Activated CD4-positive, alpha-beta T cell treated with anti-CD3 and anti-CD28 coated beads for 48 hours (primary cell): ENCODE measurements at places on chromosomes 3 and 15.

GRCh38 chr15:83991163-83991562 is 244.4 kb upstream of the GOLGA6L4 start:
- DNase-seq, result no peak

GRCh38 chr3:73471986-73472787 is 152.6 kb downstream of the PDZRN3 start:
- DNase-seq, result no peak

GRCh38 chr15:101517504-101517903 is 28.0 kb upstream of the PCSK6 start:
- DNase-seq, result no peak

DNA sequence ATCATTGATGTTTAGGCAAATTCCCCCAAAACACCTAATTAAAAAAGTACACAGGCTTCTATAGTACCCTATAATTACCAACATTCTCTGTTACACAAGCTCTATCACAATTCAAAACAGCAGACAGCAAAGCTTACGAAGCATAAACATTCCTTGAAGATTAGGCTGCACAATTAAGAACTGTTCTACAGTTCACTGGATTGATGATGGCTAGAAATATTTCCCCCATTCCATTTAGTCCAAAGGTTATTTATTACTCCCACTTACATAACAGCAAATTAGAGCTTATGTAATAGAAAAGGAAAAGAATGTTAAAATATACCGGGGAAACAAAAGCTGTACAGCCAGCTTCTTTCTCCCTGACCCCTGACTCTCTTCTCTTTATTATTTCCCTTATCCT is 49.3 kb downstream of the UACA start:
- no peak for DNase-seq

DNA sequence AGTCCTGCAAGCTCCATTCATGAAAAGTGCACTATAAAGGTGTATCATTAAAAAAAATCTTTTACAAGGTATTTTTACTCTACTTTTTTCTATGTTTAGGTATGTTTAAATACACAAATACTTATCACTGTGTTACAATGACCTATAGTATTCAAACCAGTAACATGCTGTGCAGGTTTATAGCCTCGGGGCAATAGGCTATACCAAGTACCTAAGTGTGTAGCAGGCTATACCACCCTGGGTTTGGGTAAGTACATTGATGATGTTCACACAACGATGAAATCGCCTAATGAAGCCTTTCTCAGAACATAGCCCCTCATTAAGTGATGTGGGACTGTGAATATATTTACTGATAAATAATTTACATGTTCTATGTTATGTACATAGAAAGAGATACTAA is 104.6 kb downstream of the ATP1B3 start:
- no peak for DNase-seq

GRCh38 chr15:67124111-67124510 is 58.7 kb downstream of the SMAD3 start:
- no peak for DNase-seq

DNA sequence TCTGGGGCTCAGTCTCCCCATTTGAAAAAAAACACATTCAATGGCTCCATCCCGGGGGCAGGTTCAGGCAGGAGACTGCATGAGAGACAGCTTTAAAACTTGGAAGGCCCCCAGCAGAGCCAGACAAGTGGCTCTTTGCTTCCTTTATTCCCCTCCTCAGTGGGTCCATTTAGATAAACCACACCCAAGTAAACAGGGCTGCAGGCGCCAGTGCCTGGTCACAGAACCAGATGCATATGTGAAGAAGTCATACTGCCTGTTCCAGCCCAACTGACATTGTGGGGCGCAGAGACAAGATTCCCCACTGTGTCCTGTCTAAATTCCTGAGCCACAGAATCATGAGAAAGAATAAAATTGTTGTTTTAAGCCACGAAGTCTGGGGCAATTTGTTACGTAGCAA is 9.0 kb downstream of the FBN1 start:
- no peak for DNase-seq

DNA sequence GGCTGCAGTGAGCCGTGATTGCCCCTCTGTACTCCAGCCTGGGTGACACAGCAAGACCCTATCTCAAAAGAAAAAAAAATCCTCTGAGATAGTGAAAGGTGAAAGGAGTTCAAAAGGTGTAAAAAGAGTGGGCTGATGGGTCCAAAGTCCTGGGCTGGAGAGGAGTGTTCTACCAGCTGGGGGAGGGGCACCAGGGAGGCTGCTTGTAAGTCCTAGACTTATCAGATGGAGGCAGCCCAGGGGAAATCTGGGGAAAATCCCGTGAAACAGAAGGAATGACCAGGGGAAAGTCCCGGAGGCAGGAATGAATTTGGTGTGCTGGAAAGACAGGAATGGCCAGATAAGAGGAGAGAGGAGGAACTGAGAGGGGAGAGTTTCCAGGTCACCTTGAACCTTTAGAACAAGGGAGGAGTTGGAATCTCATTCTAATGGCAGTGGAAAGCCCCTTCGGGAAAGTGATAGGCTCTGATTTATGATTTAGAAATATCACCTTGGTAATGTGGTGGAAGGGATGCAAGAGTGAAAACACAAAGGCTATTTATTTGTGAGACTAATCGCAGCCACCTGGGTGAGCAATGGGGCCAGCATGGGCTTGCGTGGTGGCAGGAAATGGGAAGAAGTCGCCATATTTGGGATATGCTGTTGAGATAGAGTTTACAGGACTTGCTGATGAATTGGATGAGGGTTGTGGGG is 23.4 kb upstream of the PPP4R2 start:
- no peak for DNase-seq

GRCh38 chr15:100902436-100903167 is 16.6 kb upstream of the LRRK1 start:
- no peak for DNase-seq

DNA sequence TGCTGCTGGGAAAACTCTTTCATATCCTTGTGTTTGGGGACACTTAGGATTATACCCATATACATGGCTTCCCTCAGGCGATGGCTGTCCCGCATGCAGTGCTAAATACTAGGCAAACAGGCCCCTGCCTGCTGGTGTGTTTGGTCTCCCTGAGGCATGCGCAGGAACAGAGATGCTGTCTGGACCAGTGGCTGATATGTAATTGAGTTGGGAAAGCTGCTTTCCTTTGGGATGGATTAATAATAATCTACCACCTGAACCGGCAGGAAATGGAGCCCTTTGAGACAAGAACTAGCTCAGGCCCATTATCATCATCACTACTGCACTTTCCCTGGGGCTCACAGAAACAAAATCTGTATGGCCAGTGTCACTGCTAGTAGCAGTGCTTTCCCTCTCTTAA is 18.0 kb downstream of the ZDHHC3 start:
- no peak for DNase-seq

DNA sequence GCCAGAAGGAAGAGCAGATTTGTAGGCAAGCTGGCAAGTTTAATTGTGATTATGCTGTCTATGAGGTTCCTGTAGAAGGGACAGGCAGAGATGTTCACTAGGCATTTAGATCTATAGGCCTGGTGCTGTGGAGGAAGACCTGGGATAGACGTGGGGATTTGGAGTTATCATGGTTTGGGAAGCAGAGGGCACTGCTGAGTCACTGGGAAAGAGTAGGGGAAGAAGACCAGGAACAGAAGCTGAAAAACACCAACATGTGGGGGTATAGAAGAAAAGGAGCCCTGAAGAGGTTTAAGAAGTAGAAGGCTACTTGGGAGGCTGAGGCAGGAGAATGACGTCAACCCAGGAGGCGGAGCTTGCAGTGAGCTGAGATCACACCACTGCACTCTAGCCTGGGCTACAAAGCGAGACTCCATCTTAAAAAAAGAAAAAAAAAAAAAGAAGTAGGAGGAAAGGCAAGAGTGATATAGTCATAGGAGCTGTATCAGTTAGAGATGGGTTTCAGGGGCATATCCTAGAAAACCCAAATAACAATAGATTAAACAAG is 19.3 kb downstream of the GRK7 start:
- peak; percentile 15 for DNase-seq

DNA sequence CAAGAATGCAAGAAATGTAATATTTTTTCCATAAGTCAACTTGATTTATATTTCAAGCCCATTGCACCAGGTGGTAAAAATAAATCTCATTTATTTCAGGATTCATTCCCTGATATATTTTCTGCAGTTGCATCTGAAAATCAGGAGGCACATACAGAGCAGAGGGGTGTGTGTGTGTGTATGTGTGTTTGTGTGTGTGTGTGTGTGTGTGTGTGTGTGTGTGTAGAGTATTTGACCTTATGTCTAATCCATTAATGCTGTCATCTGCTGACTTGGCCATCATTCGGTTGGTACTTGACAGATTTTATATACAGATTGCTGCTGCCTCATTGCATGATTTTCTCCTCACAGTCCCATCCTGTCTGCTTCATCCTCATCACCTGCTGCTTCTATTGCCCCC is 118.5 kb downstream of the SERPINI1 start:
- DNase-seq, result no peak

DNA sequence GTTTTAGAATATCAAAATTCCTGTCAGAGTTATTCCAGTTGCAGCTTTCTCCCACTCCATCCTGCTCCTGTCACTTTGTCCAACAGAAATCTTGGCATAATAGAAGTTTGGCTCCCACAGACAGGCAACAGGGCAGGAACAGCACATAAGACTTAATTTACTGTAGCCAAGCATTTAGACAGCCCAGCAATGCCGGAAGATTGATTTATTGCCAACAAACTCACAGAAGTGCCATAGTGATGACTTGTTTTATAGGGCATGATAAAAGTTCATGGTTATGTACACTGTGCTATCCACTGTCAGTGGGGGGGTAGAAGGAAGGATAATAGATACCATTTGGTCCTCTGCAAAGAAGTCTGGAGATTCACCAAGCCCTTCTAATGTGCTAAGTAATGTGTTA is 98.3 kb upstream of the CBLB start:
- no peak for DNase-seq

GRCh38 chr3:12479919-12480427 is 4.3 kb upstream of the TSEN2 start:
- DNase-seq, result peak; percentile 37

GRCh38 chr3:171718493-171719185 is 91.6 kb downstream of the PLD1 start:
- no peak for DNase-seq

DNA sequence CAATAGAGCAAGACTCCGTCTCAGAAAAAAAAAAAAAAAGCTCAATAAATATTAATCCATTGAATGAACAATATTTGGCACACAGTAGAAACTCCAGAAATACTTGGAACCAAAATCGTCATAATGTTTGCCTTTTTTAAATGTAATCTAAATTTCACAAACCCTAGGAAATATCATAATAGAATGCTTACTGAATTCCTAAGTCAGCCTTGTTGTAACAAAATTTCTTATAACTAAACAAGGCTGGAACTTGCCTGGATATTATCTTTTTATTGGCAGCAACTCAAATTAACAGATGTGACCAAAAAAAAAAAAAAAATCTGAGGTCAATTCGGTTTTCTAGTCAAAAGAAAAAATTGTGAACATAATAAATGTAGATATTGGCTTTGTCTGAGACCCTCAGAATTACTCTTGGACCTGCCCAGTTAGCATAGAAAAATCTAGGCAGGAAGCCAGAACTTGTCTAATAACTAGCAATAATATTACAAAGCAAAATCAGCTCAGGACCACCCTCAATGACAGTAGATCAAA is 33.3 kb downstream of the GABPB1 start:
- no peak for DNase-seq

- DNase-seq, result no peak
Measured at GRCh38 chr15:36175186-36175740, 404.2 kb upstream of the CDIN1 start.

DNA sequence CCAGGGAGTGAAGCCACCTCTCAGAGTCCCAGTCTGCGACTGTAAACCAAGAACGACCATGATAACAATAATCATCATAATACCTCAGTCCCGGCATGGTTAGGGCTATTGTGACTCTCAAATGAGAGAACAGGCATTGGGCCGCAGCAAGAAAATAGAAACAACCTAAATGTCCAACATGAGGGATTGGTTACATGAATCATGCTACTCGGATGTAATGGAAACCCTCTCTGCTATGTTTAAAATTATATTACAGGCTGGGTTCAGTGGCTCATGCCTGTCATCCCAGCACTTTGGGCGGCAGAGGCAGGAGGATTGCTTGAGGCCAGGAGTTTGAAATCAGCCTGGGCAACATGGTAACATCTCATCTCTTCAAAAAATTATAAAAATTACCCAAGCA is 2.8 kb downstream of the CPN2 start:
- no peak for DNase-seq

DNA sequence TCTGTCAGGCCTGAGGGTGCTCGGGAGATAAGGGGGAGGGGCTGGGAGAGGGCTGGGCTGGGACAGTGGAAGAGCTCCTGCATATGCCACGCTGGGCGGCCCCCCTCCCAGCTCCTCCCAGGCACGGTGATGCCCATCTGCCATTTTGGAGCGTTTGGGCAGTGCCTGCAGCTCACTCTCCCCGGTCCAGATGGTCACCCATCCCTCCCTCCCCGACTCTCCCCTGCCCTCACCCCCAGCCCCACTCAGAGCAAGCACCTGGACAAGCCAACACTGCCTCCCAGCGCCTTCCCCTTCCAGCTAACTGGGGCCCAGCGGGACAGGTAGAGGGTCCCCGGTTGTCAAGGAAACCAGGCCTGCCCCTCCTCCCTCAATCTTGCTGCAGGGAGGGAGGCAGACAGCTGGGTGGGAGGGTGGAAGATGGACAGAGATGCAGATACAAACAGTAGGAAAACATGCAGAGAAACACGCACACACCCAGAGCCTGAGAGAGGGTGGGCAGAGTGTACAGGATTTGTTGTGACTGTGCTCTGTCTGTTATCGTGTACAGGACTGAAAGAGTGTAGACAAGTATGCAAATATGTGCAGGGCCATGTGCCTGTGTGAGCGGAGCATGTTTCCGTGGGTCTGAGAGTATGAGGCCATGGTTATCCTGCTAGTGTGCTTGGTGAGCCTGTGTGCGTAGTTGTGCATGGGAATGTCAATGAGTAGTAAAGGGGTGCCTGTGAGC is 17.5 kb upstream of the CORO2B start:
- DNase-seq, result no peak

GRCh38 chr3:109339714-109340648 is 2.6 kb upstream of the DPPA4 start:
- DNase-seq, result no peak

GRCh38 chr15:74377831-74378766 is 10.7 kb upstream of the CYP11A1 start:
- no peak for DNase-seq

DNA sequence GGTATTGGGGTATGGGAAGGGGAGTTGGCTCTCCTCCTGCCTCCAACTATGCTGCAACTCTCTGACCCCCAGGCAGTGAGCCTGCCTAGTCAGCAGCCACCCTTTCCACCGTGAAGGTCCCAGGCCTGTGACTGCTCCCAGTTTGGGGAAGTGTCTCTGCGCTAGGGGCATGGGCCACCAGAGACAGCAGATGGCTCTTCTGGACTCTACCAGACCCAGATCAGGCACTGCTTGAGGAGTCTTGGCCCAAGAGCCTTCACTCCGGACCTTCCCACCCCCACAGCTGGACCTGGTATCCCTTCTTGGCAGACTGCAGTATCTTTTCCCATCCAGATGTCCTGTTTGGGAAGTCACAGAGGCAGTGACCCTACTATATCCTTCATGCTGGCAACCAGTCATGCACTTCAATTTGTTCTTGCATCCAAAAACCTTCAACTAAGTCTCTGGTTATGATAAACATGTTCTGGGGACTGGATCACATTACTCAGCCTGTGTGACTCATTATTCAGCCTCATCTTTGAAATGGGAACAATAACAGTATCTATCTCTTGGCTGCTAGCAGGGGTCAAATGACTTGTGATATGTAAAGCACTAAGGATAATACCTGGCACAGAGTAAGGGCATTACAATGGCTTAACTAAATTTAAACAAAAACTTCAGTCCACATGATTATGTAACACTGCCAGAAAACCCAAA is 62.7 kb downstream of the POMGNT2 start:
- DNase-seq, result no peak
